NCI-H1105 (cell line): ENCODE measurements at places on chromosomes 6 and 20.
A peak's percentile ranks its signal among the peaks of the same experiment; 100 is the strongest.

- DNase-seq: no peak
Observed at GRCh38 chr6:35392773-35393672, 50.7 kb downstream of the PPARD start.

DNA sequence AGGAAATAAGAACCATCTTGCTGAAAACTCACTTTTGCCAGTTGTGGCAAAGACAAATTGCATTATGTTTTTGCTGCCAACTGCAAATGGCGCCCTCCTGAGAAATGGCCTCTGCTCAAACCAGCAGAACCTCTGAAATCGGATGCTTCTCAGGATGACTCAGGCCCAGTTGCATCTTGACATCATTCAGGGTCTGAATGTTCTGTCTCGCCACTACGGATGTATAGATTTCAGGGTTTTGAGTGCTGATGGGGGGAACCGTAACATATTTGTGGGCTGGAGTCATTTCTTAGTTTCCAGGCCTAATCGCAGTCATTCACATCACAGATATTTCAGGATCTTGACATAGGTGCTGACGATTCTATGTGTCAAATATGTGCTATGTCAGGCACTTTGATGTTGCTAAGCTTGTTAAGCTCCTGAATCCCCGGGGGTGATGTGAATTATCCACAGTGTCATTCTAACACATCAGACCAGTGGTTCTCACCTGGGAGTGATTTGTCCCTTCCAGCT, 207.1 kb downstream of the NFATC2 start:
- DNase-seq: no peak

DNA sequence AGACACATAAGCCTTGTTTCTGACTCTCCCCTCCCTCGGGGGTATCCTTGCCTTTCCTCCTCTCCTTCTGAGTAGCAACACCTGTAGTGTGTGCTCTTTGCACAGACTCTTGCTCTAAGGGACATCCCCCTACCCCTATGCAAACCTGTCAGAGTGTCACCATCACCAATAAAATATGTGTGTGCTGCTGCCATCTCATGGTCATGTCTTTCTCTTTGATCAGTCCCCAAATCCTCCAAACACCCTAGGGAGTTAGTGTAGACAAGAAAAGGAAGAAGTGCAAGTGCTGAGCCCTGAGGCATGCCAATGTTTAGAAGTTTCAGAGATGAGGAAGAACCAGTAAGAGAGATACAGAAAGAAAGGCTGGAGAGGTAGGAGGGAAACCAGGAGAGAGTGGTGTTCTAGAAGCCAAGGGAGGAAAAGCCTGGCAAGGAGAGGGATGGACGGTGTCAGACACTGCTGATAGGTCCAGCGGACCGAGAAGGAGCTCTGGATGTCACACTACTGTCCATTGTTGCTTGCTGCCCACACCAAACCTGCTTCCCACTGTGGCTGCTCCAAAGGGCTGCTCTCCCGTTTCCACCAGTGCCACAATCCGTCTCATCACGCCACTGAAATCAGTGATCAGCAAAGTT, 16.4 kb downstream of the TRMT6 start:
- DNase-seq: no peak

GRCh38 chr6:132746048-132746447, 11.7 kb downstream of the VNN2 start:
- no peak for DNase-seq

GRCh38 chr6:158519761-158520160, 40.1 kb upstream of the TMEM181 start:
- no peak for DNase-seq

GRCh38 chr6:78749326-78749725, 118.0 kb upstream of the IRAK1BP1 start:
- no peak for DNase-seq

DNA sequence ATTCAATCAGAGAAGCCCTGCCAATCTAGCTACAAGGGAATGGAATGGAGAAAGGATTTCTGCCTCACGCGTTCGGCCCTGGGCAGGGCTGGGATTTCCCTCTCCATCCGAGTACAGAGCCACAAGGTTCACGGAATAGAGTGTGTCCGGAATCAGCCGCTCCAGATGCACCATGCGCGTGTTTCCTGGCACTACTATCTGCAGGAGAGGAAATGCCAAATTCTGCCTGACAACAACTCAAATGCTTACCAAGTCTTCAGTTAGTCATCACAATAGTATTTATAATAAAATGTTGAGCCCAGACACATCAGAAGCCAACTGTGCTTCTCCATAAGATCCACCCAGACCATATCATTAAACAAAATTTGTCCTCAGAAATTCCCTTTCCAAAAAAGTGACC, 75.1 kb downstream of the COL12A1 start:
- no peak for DNase-seq

GRCh38 chr6:7235712-7236305, 77.2 kb downstream of the SSR1 start:
- peak; percentile 37 for DNase-seq

DNA sequence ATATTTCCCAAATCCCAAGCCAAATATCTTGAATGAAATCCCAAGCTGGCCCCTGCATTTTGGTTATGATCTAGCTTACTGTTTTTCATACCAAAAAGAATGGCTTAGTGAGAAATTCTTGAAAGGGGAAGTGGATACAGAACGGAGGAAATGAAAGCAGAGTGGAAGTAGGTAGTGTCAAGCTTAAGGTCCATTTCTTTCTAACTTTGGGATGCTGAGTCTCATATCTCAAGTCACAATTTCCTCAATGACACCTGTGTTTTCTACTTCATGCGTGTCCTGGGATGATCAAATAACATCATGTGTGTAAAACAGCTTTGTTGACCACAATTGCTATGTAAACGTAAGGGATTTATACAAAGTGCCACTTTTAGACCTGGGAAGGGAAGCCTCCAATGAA, 238.8 kb upstream of the SLC35B3 start:
- no peak for DNase-seq
